Endothelial cell (in vitro differentiated cells): ENCODE measurements at places on chromosomes 1 and 21.

DNA sequence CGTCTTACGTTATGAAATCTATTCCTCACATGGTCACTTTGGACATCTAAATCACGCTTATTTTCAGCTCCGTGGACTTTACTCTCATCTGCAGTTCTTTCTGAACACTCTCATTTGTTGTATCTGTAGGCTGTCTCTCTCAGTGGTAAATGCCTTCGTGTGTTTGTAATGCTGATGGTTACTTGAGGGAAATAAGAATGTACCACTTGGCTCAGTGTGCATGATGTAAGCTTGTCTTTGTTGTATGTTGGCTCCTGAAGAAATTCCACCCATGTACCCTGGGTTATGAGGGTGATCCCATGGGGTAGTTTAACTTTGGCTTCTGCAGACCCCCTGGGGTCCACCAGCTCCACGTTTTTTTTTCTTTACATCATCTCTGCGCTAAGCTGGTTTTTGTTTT lies 378.4 kb downstream of the SETD4 start:
- DNase-seq, result no peak

GRCh38 chr1:211487082-211487481 lies 4.9 kb downstream of the RD3 start:
- no peak for DNase-seq

DNA sequence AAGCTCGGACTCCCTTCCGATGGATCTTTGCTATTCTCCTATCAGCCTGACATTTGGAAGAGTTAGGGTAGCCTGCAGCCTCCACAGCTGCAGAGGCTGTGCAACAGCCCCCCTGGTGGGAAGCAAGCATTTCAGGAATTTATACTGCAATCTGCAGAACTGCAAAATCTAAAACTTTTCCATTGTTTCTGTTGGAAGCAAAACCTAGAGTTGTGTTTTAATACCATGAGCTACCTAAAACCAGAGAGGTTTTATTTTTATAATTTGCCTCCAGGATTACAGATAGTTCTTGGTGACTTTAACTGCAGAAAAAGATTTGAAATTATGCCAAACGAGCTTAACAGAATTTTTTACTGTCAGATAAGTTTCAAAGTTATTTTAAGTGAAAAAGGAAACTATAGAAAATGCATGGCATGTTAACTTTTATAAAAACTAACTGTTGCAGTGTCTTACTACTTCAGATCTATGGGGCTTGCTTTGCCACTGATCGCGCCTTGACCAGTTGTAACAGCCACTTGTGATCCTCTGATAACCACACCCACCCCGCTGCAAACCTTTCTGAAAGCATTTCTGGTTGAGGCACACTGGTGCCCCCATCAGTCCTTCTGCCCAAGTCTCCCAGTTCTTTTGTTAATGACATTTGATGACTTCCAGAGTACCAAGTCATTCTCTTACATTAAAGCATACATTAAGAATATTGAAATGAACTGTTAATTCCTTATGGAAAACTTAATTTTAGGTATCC lies 64.8 kb downstream of the PRDM2 start:
- no peak for DNase-seq

DNA sequence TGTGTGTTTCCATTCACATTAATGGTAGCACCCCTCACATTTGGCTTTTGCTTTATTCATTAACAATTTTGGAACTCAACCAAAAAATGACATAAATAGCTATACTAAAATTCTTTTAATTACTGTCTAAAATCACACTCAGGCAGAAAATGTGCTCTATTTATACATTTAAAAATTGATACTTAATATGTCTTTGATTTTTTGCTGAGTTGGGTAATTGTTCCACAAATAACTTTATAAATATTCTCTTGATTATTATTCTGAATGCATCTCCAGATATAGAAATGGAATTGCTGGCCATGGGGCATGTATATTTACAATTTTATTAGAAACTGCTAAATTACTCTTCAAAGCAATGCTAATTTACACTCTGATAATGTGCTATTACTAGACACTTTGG lies 658.7 kb upstream of the CHRM3 start:
- no peak for DNase-seq
